ENCODE measurements at places on chromosomes 1 and 21.
A peak's percentile ranks its signal among the peaks of the same experiment; 100 is the strongest.

GRCh38 chr1:202014915-202015661 lies 4.7 kb downstream of the ELF3 start:
- no peak for DNase-seq

DNA sequence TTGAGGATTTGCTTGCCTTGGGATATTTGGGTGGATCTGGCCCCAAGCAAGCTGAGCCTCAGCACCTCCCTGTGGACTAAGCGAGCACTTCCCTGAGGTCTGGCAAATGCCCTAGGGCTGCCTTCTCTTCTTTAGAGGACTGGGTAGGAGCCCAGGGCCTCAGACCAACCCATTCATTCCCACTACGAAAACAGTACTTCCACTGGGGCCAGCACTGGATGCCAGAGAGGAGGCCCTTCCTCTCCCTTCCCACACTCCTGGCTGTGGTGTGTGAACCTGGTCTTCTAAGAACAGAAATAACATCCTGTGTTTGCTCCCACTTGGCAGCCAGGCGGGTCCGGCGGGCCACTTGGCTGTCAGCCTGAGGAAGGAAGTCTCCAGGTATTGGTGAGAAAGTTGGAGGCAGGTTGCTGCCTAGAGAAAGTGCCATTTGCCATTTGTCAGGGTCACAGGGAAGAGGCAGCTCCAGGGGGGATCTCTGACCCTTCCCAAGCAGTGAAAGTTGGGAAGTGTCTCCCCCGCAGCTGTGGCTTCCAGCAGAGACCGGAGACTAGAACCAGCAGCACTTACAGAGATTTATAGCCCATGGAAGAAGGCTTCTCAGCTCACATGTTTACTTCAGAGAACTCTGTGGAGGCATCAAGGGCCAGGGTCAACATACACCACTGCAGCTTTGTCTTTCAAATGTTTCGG lies 323.5 kb downstream of the SIPA1L2 start:
- no peak for DNase-seq

DNA sequence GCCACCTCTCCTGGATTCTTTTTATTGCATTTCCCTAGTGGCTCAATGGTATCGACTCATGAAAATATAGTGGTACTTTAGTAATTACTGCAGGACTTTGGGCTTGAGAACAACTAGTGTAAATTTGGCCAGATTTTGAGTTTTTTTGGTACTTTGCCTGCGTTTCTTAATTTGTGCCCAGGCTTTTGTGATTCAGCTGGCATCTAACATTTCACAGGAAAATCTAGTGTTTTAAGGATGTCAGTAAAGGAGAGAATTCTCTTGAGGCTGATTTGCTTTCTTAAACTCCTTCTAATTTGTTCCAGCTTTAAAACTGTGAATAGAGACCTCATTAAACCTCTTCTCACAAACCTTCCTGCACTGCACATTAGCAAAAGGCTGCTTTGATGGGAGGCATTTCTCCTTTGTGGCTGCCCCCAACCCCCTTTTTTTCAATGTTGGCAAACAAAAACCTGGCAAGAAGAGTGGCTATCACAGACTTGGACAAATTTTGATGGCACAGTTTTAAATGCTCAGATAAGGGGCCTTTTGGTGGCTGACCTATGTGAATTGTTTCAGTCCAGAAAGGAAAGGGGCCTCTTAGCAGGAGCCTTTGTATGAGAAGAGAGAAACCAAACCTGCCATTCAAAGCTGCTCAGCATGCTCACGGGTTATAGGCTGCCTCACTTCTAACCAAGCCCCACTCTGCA lies 113.4 kb upstream of the RAVER2 start:
- no peak for DNase-seq

GRCh38 chr21:22871692-22872091 lies 1873.5 kb downstream of the NCAM2 start:
- DNase-seq = no peak

DNA sequence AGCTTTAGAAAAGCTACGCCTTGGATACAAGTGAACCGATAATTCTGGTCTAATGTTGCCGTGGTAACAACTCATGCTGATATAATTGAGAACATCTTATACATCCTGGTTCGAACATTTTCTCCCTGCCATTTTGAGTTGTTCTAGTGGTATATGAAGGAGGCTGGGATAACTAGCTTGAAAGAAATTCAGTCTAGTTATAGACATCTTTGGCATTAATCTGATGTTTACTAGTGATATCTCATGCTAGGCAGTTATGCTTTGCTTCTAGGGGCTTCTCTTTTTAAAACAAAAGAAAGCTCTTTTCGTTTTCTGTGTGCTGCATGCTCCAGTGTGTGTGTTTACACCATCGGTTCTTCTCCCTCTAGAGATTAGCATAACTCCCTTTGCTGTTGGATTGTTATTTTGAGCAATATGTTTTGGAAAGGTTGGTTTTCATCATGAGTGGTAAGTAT lies 20.5 kb downstream of the PRKACB start:
- DNase-seq = no peak

DNA sequence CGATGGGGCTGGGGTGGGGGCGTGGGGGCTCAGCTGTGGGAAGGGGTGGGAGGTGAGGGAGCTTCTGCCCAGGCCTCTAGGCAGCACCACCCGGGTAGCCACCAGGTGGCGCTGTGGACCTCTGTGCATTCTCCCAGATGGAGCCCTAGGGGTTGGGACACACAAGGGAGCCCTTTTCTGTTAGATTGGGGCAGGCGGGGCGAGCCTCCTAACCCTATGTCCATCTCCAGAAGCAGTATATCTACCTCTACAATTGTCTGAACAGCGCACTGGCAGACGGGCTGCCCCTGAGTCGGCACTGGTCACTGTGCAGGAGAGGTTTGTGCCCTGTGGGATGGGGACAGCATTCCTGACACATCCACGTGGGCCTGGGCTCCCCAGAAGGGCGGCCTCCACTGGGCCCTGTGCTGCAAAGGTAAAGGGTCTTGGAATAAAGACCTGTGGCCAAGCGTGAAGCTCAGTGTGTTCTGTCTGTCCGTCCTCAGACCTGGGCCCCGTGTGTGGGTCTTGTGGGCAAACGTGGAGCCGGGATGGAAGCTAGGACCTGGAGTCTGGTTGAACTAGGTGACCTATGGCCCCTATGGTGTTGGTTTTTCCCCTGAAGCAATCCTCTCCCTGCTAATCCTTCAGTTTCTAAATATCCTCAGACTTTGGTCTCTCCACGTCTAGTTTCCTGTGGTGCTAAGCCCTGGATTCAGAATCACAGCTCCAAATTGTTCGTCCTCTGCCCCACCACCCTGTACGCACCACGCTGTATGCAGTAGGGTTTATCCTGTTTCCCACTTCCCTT lies 4.4 kb upstream of the LGR6 start:
- DNase-seq = peak; percentile 69

- peak; percentile 32 for DNase-seq
Observed at GRCh38 chr1:86703696-86704457, 499 bp upstream of the SH3GLB1 start.

GRCh38 chr1:209761011-209761635 lies 5.3 kb downstream of the TRAF3IP3 start:
- no peak for DNase-seq

GRCh38 chr1:154807048-154807591 lies 63.0 kb downstream of the KCNN3 start:
- DNase-seq = no peak

DNA sequence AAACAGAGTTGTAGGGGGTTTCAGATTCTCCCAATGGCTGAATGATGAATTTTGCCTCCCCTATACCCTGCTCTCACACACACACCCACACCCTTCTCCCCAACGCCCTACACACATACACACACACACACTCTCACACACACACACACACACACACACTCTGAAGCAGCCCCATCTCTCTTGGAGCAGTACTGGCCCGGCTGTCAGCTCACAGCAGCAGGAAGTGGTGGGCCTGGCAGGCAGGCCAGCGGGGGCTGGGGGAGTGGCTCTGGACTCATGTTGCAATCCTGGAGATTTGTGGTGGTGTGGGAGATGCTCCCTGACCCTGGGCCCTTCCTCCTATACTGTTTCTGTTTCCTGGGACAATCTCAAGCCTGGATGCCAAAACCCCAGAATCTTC lies 2.2 kb downstream of the IKBKE start:
- DNase-seq = no peak

DNA sequence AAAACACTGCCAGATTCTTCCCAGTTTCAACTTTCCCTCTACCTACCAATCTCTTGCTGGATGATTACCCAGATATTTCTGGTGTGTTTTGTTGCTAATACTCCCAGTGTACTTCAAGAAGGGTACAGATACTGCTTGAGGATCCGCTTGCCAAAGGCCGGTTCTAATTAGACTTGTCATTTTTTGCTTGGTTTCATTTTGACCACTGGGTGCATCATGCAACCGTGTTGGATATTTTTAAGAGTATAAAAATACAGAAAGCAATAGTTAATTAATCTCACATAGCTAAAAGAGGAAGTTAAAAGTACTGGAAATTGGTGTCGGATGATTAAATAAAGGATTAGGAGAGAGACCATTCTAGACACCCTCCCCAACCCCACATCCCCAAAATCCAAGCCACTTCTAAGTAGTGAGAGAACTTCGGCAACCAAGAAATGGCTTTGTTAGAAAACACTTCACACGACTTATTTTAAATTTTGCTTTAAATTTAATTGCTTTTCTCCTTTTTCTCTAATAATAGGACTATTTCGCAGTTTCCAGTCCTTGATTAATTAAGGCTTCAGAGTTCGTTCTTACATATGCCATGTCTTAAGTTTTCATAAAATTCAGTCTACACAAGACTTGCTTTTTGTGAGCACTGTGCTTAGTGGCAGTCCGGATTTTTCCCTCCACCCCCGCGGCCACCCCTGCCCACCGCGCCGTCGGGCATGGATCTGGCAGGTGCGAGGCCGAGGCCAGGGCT lies 2.5 kb upstream of the CDKN2C start:
- no peak for DNase-seq

GRCh38 chr21:16330082-16330907 lies 600.5 kb downstream of the USP25 start:
- no peak for DNase-seq

DNA sequence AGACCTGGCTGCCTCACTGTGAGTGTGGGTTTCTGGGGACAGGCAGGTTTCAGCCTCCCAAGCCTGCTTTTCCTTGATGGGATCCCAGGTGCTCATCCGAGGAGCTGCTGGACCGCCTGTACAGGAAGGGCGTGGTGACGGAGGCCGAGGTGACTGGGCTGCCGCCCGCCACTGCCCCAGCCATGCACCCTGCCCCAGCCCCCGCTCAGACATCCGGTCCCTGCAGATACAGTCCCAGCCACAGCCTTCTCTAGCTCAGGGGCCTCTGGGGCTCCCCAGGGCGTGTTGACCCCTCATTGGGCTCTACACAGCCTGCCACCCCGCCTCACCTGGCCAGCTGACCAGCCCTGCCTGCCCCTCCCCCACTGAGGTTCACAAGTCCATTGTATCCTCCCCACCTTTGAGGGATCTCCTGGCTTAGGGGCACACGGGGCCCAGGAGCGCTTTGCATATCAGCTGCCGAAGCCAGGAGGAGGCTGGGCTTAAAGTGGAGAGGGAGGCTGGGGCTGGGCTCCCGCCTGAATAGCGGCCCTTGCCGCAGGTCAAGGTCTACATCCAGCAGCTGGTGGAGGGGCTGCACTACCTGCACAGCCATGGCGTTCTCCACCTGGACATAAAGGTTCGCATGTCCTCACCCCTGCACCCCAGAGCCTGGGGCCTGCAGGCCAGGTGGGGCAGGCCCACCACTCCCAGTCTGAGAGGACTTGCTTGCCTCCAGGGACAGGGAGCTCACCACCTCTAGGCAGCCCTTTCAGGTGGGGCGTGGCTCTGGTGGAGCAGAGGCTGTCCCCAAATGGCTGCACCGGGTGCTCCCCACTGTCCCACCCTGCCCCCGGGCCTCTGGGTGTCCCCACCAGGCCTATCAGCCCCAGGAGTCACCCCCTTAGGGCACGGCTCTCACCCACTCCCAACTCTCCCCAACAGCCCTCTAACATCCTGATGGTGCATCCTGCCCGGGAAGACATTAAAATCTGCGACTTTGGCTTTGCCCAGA lies 38.5 kb downstream of the TRIM11 start:
- DNase-seq = no peak

- no peak for DNase-seq
Observed at GRCh38 chr1:1759456-1760344, 18.6 kb downstream of the NADK start.

GRCh38 chr1:2135941-2136340 lies 58.6 kb downstream of the FAAP20 start:
- no peak for DNase-seq

DNA sequence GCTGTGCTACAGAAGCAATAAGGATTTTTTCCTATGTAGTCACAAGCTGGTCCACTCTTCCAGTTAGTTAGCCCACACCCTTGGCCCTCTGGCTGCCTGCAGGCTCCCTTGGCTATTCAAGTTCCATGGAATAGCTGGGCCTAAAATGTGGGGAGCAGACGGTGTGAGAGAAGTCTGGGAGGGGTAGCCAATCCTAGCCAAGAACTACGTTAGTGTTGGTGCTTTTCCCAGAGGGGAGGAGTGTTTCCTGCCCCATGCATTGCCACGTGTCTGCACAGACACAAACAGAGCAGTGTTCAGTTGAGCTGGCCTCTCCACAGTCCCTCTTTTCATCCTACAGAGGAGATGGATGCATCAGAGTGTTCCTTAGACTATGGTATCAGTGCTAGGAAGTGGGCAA lies 59.0 kb upstream of the IPO9 start:
- DNase-seq = no peak

GRCh38 chr1:23013657-23014056 lies 2.0 kb downstream of the TEX46 start:
- no peak for DNase-seq

GRCh38 chr1:173431304-173432045 lies 45.7 kb upstream of the PRDX6 start:
- peak; percentile 73 for DNase-seq

DNA sequence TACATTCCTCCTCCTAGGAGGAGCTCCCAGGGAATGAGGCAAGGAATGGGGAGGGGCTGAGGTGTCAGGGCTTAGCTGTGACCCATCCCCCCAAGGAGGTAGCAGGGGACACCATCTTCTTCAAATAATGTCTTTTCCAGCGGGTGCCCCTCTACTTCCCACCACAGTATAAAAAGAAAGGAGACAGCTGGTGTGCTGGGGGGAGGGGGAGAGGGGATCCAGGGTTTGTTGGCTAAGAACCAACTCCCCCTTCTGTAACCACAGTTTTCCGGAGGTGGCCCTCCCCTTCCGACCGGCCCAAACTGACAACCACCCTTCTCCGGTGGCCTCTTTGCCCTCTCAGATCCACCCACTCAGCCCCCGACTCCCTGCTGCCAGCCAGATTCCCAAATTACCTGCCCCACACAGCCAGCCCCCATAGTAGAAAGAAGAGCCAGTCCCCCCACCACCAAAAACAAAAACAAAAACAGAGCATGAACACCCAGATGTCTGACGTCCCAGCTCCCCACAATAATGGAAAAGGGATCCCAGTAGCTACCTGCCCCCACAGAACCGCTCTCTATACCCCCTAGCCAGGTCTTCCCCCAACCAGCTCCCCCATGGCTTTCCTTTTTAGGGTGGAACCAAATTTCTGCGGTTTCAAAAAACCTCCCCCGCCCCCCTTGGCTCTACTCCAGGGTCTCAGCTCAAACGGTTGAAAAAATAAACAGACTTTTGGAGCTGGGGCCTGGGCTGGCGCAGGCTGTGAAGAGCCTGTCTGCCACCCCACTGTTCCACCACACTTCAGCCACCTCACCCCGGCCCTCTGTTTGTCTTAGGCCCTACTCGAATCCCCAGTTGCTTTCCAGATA lies 2.1 kb downstream of the ARHGEF2 start:
- peak; percentile 49 for DNase-seq
